ENCODE measurements at places on chromosomes 4 and X. TPM values are rescaled to one million over a fixed set of nuclear protein-coding genes. Genes with fewer than 3 reads are reported as not detected.
A peak's percentile ranks its signal among the peaks of the same experiment; 100 is the strongest.

DNA sequence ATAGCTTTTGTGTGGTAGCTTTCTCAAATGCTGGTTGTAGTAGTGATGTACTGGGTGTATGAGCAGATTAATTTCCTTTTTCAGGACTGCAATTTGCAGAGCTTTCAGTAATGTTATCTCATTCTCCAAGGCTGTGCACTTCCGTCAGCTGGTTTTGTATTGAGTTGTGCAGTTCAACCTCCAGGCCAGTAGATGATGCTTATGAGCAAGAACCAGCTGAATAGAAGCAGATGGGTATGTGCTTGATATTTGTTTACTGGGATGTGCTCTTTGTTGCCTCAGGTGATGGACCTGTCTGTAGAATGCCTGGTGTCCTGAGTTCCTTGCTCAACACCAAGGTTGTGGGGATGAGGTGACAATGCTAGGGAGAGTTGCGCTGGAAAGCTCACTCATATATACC lies 462.8 kb downstream of the PCDH18 start:
- H3K27me3 ChIP-seq, result no peaks in the 10 kb centered on the region
- H3K36me3 ChIP-seq, result no peaks in the 10 kb centered on the region
- no peak overlapping the region for H3K27ac ChIP-seq
- no peak overlapping the region for H3K4me3 ChIP-seq
- H3K4me1 ChIP-seq, result no peaks in the 10 kb centered on the region
- no peak for DNase-seq

DNA sequence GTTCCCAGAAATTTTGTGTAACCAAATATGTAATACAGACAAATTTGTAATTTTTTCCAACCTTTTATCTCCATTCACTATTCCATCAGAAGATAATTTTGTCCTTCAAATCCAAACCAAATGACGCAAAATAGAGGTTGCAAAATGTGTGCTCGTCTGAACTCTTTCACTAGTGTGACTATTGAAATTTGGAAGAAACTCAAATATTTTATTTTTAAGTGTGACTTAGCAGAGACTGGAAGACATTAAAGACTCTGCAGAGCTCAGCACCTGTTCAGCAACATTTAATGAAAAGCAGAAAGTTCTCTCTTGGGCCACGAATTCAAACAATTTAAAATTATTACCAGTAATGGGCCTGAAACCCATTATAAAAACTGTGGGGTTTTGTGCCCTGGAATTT lies 30.0 kb upstream of the APELA start:
- DNase-seq, result no peak
- no peaks in the 10 kb centered on the region for H3K4me1 ChIP-seq
- no peaks in the 10 kb centered on the region for H3K27me3 ChIP-seq

DNA sequence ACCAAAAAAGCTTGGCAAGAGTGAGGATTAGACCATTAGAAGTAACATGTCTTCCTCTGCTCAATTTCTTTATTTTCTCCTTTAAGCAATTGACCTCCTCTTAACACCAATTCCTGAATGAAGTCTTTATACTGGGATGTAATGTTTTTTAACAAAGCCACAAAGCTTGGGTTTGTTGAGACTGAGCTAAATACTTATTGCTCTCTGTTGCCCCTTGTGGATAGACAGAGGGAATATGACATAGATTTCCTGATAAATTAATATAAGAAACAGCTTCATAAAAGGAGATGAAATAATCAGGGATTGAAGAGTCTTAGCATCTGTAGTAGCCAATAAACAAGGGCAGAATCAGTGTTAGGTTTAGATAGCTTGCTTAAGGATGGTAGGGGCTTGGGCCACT lies 57.6 kb downstream of the CCDC160 start:
- no peaks in the 10 kb centered on the region for H3K4me1 ChIP-seq
- no peak overlapping the region for H3K27ac ChIP-seq
- no peaks in the 10 kb centered on the region for H3K36me3 ChIP-seq
- no peaks in the 10 kb centered on the region for H3K27me3 ChIP-seq

The FRAS1 gene
- total RNA-seq, result 8.7 TPM

The MAGEE2 gene
- total RNA-seq, result not detected

GRCh38 chr4:96366632-96367031 lies 526.7 kb downstream of the PDHA2 start:
- H3K27ac ChIP-seq, result no peak overlapping the region
- no peaks in the 10 kb centered on the region for H3K27me3 ChIP-seq
- H3K36me3 ChIP-seq, result no peaks in the 10 kb centered on the region
- no peak for DNase-seq
- H3K4me1 ChIP-seq, result no peaks in the 10 kb centered on the region

GRCh38 chrX:82534086-82534597 lies 973.9 kb upstream of the POU3F4 start:
- H3K4me3 ChIP-seq, result no peak overlapping the region
- no peaks in the 10 kb centered on the region for H3K4me1 ChIP-seq
- no peaks in the 10 kb centered on the region for H3K27me3 ChIP-seq

The ABRAXAS1 gene
- total RNA-seq, result 13.5 TPM

- no peak overlapping the region for H3K27ac ChIP-seq
- peak; percentile 68 for DNase-seq
- H3K27me3 ChIP-seq, result no peaks in the 10 kb centered on the region
- no peak overlapping the region for H3K4me3 ChIP-seq
- no peaks in the 10 kb centered on the region for H3K4me1 ChIP-seq
Observed at GRCh38 chr4:165524532-165525190, 145.9 kb downstream of the CPE start.

DNA sequence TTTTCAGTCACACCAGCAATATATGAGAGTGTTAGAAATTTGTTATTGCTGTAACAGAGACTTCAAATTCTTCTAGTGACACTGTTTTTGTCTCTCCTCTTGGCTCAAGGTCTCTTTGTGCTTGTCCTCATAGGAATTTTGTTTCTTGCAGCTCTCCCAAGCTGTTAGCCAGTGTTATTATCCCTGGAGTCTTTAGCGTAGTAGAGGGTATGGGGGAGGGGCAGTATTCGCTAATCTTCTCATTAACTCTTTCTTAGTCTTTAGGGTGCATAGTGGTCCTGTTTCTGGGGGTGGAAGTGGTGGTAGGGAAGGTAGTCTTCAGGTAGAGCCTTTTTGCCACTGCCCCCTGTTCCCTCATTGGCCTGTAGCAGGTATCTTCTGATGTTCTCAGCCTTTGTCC lies 79.4 kb downstream of the JADE3 start:
- no peak for DNase-seq
- no peak overlapping the region for H3K4me3 ChIP-seq
- H3K36me3 ChIP-seq, result no peaks in the 10 kb centered on the region
- H3K27ac ChIP-seq, result no peak overlapping the region
- no peaks in the 10 kb centered on the region for H3K27me3 ChIP-seq

GRCh38 chr4:151876381-151876988 lies 115.7 kb upstream of the GATB start:
- H3K4me1 ChIP-seq, result no peaks in the 10 kb centered on the region
- H3K27ac ChIP-seq, result no peak overlapping the region
- no peak overlapping the region for H3K4me3 ChIP-seq
- H3K27me3 ChIP-seq, result no peaks in the 10 kb centered on the region

The TBX22 gene
- not detected for total RNA-seq

The GAB3 gene
- 5.0 TPM for total RNA-seq

DNA sequence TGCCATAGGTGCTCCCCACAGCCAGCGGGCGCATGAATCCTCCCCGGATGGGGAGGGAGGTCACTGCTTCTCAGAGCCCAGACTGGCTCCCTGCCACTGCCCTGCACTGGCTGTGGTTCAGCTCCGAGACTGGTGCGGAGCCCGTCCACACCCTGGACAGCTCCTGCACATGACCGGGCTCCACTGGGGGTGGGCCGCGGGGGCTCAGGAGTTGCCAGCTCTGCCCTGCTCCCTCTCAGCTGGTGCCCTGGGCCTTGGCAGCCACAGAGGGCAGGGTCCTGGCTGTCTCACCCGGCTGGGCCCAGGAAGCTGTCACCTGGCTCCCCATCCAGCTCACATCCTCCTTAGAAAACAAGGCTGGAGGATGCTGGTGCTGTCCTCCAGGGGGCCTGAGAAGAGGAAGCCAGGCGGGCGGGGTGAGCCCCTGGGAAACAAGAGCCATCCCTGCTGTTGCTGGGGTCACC lies 64.9 kb upstream of the ADRA2C start:
- DNase-seq, result no peak
- H3K4me1 ChIP-seq, result no peaks in the 10 kb centered on the region
- no peaks in the 10 kb centered on the region for H3K36me3 ChIP-seq
- no peak overlapping the region for H3K27ac ChIP-seq
- H3K4me3 ChIP-seq, result no peak overlapping the region

DNA sequence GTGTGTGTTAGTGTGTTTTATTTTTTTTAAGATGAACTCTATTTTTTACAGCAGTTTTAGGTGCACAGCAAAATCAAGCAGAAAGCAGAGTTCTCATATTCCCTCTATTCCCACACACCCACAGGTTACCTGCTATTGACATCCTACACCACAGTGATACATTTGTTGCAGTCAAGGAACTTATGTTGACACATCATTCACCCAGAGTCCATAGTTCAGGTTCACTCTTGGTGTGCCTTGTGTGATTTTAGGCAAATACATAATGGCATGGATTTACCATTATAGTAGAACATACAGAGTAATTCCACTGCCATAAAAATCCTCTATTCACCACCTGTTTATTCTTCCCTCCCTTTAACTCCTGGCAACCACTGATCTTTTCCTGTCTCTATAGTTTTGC lies 28.7 kb downstream of the DIAPH2 start:
- no peak overlapping the region for H3K4me3 ChIP-seq
- no peak overlapping the region for H3K27ac ChIP-seq
- no peaks in the 10 kb centered on the region for H3K36me3 ChIP-seq
- H3K4me1 ChIP-seq, result no peaks in the 10 kb centered on the region
- H3K27me3 ChIP-seq, result no peaks in the 10 kb centered on the region

The SLC6A14 gene
- not detected for total RNA-seq

- H3K4me3 ChIP-seq, result no peak overlapping the region
- H3K36me3 ChIP-seq, result no peaks in the 10 kb centered on the region
- H3K27me3 ChIP-seq, result no peaks in the 10 kb centered on the region
- no peak for DNase-seq
- H3K4me1 ChIP-seq, result no peaks in the 10 kb centered on the region
Observed at GRCh38 chr4:122118243-122118642, 33.9 kb upstream of the BLTP1 start.

The TCEANC gene
- total RNA-seq, result 3.5 TPM

The HMX1 gene
- total RNA-seq, result not detected

- no peak overlapping the region for H3K4me3 ChIP-seq
- peak overlapping the region; percentile 20 for H3K27ac ChIP-seq
- no peaks in the 10 kb centered on the region for H3K36me3 ChIP-seq
- H3K27me3 ChIP-seq, result no peaks in the 10 kb centered on the region
- H3K4me1 ChIP-seq, result no peaks in the 10 kb centered on the region
Observed at GRCh38 chr4:5204781-5205180, 153.5 kb downstream of the STK32B start.

DNA sequence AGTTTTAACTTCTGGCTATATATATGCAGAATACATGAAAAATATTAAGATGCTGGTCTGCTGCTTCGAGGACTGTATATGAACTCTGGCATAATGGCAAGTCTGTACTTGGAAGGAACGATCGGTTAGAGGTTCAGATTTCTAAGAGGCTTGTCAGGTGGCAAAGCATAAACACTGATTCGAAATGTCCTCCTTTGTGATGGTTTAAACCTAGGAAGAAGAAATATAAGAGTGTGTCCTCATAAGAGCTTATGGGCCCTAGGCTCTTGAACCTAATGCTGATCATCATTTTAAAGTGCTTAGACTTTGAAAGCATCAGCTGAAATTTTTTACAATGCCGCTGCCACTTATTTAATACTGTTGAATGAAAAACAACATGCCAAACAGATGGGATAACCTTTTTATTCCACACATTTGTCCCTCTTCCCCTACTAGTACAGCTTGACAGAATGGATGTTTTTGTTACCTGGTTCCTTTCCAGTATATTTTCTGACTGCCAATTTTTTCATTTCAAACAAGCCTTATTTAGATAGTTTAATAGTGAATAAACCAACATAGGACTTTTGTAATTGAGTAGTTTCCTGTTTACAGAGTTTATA lies 8.8 kb downstream of the SPRY1 start:
- no peaks in the 10 kb centered on the region for H3K27me3 ChIP-seq
- peaks cover 75% of the 10 kb centered on the region for H3K36me3 ChIP-seq
- peak overlapping the region; percentile 95 for H3K27ac ChIP-seq

- H3K27ac ChIP-seq, result no peak overlapping the region
- no peaks in the 10 kb centered on the region for H3K4me1 ChIP-seq
- H3K27me3 ChIP-seq, result no peaks in the 10 kb centered on the region
- H3K4me3 ChIP-seq, result no peak overlapping the region
Observed at GRCh38 chr4:22029803-22030202, 81.2 kb upstream of the KCNIP4 start.

GRCh38 chr4:184544788-184545409 lies 70.5 kb upstream of the IRF2 start:
- H3K27me3 ChIP-seq, result no peaks in the 10 kb centered on the region
- peak; percentile 78 for DNase-seq
- H3K4me3 ChIP-seq, result no peak overlapping the region
- H3K4me1 ChIP-seq, result no peaks in the 10 kb centered on the region
- H3K36me3 ChIP-seq, result no peaks in the 10 kb centered on the region

- peaks cover 8% of the 10 kb centered on the region for H3K4me1 ChIP-seq
- no peaks in the 10 kb centered on the region for H3K36me3 ChIP-seq
- H3K4me3 ChIP-seq, result peak overlapping the region; percentile 27
- H3K27me3 ChIP-seq, result no peaks in the 10 kb centered on the region
- peak overlapping the region; percentile 57 for H3K27ac ChIP-seq
Observed at GRCh38 chrX:14497184-14497666, 32.1 kb upstream of the GLRA2 start.

- no peaks in the 10 kb centered on the region for H3K4me1 ChIP-seq
- H3K36me3 ChIP-seq, result no peaks in the 10 kb centered on the region
- no peak overlapping the region for H3K27ac ChIP-seq
- no peak overlapping the region for H3K4me3 ChIP-seq
- H3K27me3 ChIP-seq, result no peaks in the 10 kb centered on the region
- no peak for DNase-seq
Observed at GRCh38 chrX:29024871-29025270, 437.6 kb downstream of the IL1RAPL1 start.

GRCh38 chrX:68995780-68996551 lies 167.1 kb downstream of the EFNB1 start:
- H3K27ac ChIP-seq, result peak overlapping the region; percentile 73
- peaks cover 46% of the 10 kb centered on the region for H3K4me1 ChIP-seq
- no peaks in the 10 kb centered on the region for H3K27me3 ChIP-seq
- peak overlapping the region; percentile 22 for H3K4me3 ChIP-seq

GRCh38 chrX:139738581-139738980 lies 30.6 kb upstream of the MCF2 start:
- DNase-seq, result no peak
- H3K27me3 ChIP-seq, result no peaks in the 10 kb centered on the region
- H3K27ac ChIP-seq, result no peak overlapping the region

- no peak overlapping the region for H3K4me3 ChIP-seq
- no peaks in the 10 kb centered on the region for H3K36me3 ChIP-seq
- no peaks in the 10 kb centered on the region for H3K27me3 ChIP-seq
- no peak for DNase-seq
- H3K27ac ChIP-seq, result peak overlapping the region; percentile 43
- peaks cover 67% of the 10 kb centered on the region for H3K4me1 ChIP-seq
Observed at GRCh38 chrX:154051201-154051810, 31.6 kb upstream of the IRAK1 start.

DNA sequence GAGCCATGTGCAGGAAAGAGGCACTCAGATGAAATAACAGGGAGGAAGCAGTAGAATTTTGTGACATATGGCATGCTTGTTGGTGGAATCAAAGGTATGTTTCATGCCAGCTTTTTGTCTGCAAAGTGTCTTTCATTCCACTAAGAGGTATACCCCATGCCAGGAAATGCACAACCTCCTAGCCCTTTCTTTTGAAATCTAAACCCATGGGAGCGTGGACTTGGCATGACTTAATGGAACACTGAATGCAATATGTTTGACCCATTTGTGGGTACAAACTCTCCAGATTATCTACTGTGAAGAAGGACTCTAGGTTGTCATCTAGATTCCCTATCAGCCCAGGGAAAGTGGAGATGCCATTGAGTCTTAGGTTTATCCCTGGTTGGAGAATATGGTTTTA lies 338.3 kb upstream of the TEX13C start:
- no peak overlapping the region for H3K4me3 ChIP-seq
- no peak overlapping the region for H3K27ac ChIP-seq
- DNase-seq, result no peak
- no peaks in the 10 kb centered on the region for H3K27me3 ChIP-seq
